ENCODE measurements at places on chromosomes 7 and 10. TPM values are rescaled to one million over a fixed set of nuclear protein-coding genes. Genes with fewer than 3 reads are reported as not detected.
A peak's percentile ranks its signal among the peaks of the same experiment; 100 is the strongest.

- no peak overlapping the region for H3K4me3 ChIP-seq
- no peak overlapping the region for H3K27ac ChIP-seq
- no peaks in the 10 kb centered on the region for H3K4me1 ChIP-seq
- no peak for DNase-seq
Measured at GRCh38 chr7:69645683-69646082, 47.4 kb downstream of the AUTS2 start.

DNA sequence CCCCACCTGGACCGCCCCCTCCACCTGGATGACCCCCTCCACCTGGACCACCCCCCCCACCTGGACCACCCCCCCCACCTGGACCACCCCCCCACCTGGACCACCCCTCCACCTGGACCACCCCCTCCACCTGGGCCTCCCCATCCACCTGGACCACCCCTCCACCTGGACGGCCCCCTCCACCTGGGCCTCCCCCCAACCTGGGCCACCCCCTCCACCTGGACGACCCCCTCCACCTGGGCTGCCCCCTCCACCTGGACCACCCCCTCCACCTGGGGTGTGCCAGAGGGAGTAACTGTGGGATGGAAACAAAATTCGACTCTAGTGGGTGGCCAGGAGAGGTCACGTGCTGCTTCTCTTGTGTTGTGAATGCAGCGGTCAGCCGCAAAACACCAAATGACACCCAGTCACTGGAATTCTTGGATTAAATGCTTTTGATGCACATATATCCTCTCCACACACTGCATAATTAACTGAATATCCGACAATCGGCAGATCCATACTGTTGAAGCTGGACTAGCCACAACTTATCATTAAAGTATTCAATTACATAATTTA, 316.7 kb downstream of the PTPRN2 start:
- H3K4me3 ChIP-seq = no peak overlapping the region
- H3K27ac ChIP-seq = no peak overlapping the region
- no peaks in the 10 kb centered on the region for H3K27me3 ChIP-seq
- H3K4me1 ChIP-seq = no peaks in the 10 kb centered on the region
- DNase-seq = no peak

The CTBP2 gene
- 3.9 TPM for total RNA-seq

DNA sequence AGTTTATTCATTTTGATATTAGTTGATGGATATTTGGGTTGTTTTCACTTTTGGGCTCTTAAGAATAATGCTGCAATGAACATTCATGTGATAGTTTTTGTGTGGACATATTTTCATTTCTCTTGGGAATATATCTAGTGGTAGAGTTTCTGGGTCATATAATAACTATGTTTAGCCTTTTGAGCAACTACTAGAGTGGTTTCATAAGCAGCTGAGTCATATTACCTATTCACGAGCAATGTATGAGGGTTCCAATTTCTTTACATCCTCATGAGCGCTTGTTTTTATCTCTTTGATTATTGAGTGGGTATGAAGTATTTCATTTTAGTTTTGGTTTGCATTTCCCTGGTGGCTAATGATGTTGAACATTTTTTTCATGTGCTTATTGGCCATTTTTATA, 182.6 kb downstream of the PON1 start:
- H3K36me3 ChIP-seq = no peaks in the 10 kb centered on the region
- no peak overlapping the region for H3K27ac ChIP-seq
- no peaks in the 10 kb centered on the region for H3K4me1 ChIP-seq
- no peak for DNase-seq
- H3K4me3 ChIP-seq = no peak overlapping the region
- no peaks in the 10 kb centered on the region for H3K27me3 ChIP-seq

DNA sequence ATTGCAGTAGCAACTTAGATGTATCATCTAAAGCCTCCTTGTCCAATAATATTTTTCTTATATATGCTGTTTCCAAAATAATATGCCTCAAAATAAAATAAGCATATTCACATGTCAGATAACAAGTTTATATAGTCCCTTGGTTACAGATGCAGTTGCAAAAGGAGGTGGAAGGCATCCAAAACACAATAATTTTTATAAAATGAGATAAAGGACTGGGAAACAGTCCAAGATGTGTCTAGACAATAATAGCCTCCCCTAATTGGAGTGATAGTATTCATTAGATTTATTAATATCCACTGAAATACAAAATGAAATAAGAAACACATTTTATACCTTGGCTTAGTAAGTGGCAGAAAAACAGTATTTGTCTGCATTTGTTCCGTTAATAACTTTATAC, 30.3 kb downstream of the BCAP29 start:
- no peaks in the 10 kb centered on the region for H3K4me1 ChIP-seq
- no peak overlapping the region for H3K27ac ChIP-seq
- no peak for DNase-seq
- H3K36me3 ChIP-seq = no peaks in the 10 kb centered on the region
- H3K4me3 ChIP-seq = no peak overlapping the region

- no peaks in the 10 kb centered on the region for H3K36me3 ChIP-seq
- no peaks in the 10 kb centered on the region for H3K27me3 ChIP-seq
- no peak for DNase-seq
- H3K4me1 ChIP-seq = no peaks in the 10 kb centered on the region
- no peak overlapping the region for H3K4me3 ChIP-seq
- no peak overlapping the region for H3K27ac ChIP-seq
Measured at GRCh38 chr10:101444058-101444898, 90.3 kb downstream of the BTRC start.

DNA sequence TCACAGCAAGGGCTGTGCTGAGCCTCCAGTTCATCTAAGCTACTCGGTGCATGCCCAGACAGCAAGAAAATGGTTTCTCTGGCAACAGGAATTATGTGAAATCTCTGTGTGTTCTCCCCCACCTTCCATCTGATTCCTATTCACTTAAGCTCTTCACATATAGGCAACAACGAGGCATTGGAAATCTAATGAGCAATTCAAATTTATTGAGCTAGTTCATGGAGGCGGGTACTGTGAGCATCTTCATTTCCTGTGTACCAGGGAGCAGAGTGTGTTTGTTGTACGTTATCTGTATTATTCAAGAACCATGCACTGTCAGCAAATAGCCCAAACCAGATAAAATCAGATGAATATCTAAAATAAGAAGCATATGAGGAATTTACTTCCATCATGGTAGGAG, 739.1 kb downstream of the MAGI2 start:
- H3K4me1 ChIP-seq = no peaks in the 10 kb centered on the region
- no peak overlapping the region for H3K4me3 ChIP-seq
- no peaks in the 10 kb centered on the region for H3K27me3 ChIP-seq
- no peak for DNase-seq

DNA sequence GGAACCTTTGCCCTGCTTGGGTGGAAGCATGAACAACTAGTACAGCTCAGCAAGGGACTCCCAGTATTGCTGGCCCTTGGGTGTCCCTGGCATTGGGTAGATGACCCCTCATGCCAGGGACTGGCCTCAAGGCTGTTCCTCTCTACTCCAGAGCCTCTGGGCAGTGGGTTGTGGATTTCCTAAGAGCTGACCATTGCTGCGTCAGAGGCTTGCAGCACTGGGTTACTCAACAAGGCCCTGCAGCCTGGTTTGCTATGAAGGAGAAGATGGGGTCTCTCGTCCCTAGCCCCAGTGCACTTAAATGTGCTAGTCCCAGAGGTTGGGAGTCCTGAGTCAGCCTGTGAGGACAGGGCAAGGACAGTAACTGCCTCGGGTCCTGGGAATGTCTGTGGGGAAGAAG, 2.5 kb downstream of the VSIR start:
- no peak for DNase-seq
- H3K4me3 ChIP-seq = peak overlapping the region; percentile 91
- H3K27ac ChIP-seq = peak overlapping the region; percentile 93
- peaks cover 70% of the 10 kb centered on the region for H3K4me1 ChIP-seq
- H3K27me3 ChIP-seq = no peaks in the 10 kb centered on the region
- no peaks in the 10 kb centered on the region for H3K36me3 ChIP-seq

DNA sequence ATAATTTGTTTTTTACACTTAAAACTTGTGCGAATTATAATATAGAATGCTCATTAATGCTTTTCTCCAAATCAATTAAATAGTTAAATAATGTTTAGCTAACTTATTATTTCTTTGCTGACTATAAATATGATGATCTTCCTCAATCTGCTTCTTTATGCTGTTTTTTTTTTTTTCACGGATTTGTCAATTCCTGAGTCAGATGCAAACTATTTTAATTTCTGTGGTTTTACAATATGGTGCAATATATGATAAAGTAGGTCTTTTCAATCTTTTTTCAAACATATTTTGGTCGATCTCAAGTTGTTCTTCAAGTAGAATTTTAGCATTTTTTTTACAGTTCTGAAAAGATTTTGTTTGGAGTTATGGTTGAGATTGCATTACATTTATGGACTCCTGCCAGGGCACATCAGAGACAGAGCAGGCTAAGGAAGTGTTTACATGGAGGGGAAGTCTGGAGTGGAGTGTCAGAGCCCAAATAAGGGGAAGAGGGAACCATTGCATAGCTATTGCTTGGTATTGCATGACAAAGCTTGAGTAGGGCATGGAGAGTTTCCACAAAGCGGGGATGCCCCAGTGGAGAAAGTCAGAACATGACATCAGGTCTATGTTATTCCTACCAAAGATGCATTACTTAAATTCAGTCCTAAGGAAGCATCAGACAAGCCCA, 204.4 kb downstream of the OTUD1 start:
- no peaks in the 10 kb centered on the region for H3K27me3 ChIP-seq
- no peak overlapping the region for H3K27ac ChIP-seq

The HOXA13 gene
- total RNA-seq = not detected

The NPSR1 gene
- total RNA-seq = not detected

The ASAH2 gene
- 0.61 TPM for total RNA-seq

DNA sequence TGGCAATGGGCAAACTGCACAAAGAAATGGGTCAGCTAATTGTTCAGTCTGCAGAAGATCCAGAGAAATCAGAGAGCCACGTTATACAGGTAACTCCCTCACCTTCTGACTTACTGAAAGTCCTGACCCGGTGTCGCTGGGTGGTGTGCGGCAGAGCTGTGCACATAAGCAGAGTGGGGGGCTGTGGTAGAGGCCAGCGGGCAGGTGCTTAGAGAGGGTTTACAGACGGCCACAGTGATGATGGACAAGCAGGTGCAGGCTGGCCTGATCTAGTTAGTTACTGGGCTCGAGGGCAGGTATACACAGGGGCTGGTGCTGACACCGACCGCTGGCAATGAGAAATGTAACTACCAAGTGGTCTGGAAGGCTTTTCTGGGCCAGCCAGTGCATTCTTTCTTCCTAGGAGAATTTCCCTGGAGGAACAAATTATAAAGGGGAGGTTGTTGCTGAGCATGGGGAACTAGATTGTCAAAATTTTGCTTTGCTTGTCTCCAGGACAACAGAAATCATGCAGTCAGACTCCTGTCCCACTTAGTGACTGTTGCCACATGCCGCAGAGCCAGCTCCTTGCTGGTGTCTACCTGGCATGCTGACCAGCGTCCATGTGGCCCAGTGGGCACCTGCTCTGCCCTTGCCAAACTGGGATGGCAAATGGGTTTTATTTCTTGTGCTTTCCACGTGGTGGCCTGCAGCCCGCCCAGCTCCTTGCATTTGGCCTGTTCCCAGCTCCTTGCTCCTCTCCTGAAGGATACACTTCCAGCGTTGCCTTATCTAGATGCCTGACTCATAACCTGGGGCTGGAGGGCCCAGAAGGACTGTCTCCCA, 28.8 kb downstream of the DENND10 start:
- H3K36me3 ChIP-seq = peaks cover 4% of the 10 kb centered on the region
- H3K27me3 ChIP-seq = no peaks in the 10 kb centered on the region
- H3K4me1 ChIP-seq = peaks cover 16% of the 10 kb centered on the region
- H3K4me3 ChIP-seq = no peak overlapping the region
- no peak for DNase-seq
- peak overlapping the region; percentile 66 for H3K27ac ChIP-seq

DNA sequence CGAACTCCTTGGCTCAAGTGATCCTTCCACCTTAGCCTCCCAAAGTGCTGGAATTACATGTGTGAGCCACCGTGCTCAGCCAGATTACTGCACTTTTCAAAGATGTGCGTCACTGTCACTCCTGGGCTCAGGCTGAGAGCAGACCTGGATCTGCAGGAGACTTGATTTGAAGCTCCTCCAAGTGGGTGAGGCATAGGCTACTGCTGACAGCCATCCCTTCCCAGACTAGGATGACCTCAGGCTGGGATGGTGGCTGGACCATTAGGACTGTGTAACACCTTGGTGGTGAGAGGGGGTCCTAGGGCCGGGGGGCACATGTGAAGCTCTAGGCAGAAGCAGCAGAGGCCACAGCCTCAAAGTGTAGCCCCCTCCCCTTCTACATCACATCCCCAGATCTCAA, 8.2 kb upstream of the SRRM3 start:
- H3K4me1 ChIP-seq = no peaks in the 10 kb centered on the region
- no peak for DNase-seq
- no peaks in the 10 kb centered on the region for H3K36me3 ChIP-seq

DNA sequence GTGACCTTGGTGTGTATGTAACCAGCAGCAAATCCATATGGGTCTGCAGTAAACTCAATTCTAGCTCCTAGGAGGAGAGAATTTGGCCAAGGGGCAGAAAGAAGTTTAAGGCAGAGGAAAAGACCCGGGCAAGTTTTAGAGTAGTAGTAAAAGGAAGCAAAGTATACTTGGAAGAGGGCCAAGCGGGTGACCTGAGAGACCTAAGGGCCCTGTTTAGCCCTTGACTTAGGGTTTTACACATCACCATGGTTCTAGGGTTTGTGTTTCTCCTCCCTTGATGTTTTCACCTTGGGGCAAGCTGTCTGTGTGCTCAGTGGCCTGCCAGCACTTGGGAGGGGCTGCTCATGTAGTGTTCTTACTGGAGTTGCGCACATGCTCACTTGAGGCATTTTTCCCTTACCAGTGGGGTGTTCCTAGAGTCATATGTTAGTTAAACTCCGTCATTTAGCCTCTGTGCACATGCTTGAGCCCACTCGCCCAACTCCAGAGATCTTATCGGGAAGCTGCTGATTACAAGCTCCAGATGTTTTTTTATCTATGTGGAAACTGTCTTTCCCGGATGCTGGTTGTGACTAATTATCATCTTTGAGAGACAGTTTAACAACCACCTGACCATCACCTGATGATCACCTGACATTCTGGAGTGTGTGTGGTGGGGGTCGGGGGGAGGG, 137.6 kb upstream of the PRSS1 start:
- H3K27ac ChIP-seq = no peak overlapping the region
- no peak overlapping the region for H3K4me3 ChIP-seq
- H3K36me3 ChIP-seq = no peaks in the 10 kb centered on the region
- H3K4me1 ChIP-seq = no peaks in the 10 kb centered on the region
- H3K27me3 ChIP-seq = no peaks in the 10 kb centered on the region

The PON3 gene
- not detected for total RNA-seq

DNA sequence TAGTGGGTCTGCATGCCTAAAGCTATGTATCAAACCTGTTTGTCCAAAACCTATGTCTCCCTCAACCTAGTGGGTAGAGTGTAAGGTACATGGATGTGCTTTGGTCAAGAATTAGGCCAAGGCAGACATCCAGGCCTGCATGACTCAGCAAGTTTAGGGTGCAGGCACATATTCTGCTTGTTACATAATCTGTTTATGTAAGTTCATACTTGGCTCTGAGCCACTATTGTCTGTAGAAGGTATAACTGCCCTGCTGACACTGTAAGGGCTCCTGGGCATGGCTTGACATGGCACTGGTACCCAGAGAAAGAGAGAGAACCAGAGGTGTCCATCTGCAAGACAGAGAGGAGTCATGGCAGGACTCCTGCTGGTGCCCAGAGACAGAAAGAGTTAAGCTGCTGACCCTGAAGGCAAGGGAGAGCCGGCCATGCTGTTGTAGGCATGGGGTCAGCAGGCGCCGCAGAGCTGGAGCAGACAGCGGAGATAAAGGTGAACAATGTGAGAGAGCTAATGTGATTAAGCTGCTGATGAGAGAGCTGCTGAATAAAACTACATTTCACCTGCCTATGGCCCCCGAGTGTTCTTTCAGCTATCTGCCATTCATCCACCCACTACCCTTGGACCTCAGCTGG, 118.5 kb upstream of the TMEM106B start:
- no peaks in the 10 kb centered on the region for H3K36me3 ChIP-seq
- H3K27me3 ChIP-seq = no peaks in the 10 kb centered on the region
- H3K4me1 ChIP-seq = no peaks in the 10 kb centered on the region
- H3K27ac ChIP-seq = no peak overlapping the region

The CACNB2 gene
- total RNA-seq = 0.49 TPM

Data from naive thymus-derived CD4-positive, alpha-beta T cell (primary cell).